ENCODE measurements at places on chromosomes 2 and 18.

GRCh38 chr2:205883965-205884364, 201.7 kb downstream of the NRP2 start:
- no peak for DNase-seq

DNA sequence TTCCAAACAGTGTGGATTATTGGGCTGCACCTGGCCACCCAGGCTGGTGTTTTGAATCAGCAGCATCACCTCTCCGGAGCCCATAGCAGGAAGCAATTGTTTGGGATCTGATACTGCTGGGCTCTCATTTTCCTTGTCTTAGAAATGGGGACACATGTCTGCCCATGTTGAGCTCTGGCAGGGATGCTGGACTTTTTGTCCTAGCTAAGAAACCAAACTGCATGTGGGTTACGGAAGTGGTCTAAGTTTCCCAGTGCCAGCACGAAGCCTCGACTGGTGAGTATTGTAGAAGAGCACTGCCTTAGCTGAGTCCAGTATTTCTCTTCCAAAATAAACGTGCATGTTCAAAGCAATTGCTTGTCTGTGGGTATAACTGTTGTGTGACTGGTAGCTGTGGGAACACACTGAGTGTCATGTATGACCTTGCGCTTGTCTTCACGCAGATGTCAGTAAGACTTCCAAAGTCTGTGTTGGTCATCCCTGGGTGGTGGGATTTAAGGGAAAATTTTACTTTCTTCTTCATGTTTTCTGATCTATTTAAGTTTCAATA, 43.6 kb downstream of the SH3RF3 start:
- DNase-seq: no peak

GRCh38 chr2:202679980-202680379, 45.2 kb downstream of the FAM117B start:
- no peak for DNase-seq

GRCh38 chr2:159213296-159213695, 73.2 kb downstream of the WDSUB1 start:
- DNase-seq: no peak

DNA sequence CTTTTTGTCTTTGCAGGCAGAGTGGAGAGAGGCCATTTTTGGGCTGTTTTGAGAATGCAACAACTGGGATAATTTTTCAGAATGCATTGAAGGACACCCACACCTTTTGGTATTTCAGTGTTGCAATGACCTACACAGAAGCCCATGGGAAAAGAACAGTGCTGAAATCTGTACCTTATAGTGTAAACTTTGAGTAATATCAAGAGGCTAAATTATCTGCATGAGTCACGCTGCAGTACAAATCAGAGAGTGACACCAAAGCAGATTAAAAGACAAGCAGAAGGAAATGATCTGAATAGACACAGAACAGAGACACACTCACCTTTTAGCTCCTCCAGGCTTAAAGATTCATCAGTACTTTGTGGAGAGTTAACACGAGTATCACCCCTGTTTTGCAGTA, 265.3 kb downstream of the PAX3 start:
- DNase-seq: no peak

DNA sequence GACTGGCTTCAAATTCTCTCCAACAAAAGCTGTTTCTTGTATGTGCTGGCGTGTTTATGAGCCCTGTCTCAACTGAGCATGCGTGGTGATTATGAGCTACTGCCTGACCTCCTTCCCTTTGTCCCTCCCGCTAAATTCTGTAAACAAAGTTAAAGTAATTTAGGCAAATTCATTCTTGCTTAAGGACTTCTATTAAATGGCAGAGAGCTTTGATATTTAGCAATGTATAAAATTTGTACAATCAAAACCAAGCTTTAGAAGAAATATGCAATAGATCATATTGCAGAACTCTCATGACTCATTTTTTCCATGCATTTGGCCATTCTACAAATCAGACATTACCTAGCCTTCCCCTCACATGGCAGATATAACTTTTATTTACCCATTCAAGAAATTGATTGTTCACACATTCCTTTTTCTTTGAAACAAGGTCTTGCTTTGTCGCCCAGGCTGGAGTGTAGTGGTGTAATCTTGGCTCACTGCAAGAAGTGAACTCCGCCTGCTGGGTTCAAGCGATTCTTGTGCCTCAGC, 18.2 kb downstream of the IGFBP2 start:
- no peak for DNase-seq

DNA sequence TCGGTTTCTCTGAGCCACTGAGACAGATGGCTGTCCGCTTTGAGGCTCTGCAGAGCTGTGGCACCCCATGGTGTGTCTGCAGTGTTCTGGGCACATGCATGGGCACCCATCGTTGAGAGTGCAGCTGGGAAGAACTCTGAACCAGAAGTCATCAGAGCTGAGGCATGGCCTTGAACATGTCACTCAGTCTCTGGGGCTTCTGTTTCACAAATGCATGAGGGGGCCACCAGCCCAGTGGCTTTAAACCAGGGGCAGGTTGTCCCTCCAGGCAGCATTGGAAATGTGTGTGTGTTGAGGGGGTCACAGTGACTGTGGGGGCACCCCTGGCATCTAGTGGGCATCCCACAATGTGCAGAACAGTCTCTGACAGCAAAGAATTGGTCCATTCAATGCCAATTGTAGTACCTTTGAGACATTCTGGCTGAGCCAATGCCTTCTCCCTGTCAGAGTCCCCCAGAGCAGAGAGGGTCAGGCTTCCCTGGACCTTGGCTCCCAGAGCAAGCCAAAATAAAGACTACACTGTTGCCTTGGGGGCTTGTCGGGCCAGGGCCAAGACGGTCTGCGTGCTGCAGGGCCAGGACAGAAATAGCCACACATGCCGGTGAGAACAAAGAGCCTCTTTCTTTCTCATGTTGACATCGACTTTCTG, 9.3 kb upstream of the PSMD1 start:
- no peak for DNase-seq

- DNase-seq: no peak
These were observed 8.1 kb downstream of the SMAD7 start for GRCh38 chr18:48942554-48943261.

GRCh38 chr2:149009576-149010461, 28.7 kb upstream of the LYPD6B start:
- no peak for DNase-seq

DNA sequence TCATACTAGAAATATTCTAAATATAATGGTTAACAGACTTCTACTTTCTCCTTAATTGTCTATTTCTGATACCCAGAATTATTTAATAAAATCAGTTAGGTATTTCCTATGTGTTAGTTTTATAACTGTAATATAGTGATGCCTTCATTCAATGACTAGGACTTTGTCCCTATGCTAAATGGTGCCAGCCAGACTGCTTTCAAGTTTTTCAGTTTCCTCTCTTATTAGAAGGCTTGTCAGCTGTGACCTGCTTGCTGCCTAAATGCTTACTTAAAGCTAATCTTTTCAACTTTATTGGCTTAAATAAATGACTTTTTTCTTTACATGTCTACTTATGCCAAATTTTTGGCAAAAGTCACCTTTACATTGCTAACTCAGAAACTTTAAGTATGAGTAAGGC, 30.7 kb downstream of the BAZ2B start:
- DNase-seq: no peak
